ENCODE measurements at places on chromosomes 13 and 19.

DNA sequence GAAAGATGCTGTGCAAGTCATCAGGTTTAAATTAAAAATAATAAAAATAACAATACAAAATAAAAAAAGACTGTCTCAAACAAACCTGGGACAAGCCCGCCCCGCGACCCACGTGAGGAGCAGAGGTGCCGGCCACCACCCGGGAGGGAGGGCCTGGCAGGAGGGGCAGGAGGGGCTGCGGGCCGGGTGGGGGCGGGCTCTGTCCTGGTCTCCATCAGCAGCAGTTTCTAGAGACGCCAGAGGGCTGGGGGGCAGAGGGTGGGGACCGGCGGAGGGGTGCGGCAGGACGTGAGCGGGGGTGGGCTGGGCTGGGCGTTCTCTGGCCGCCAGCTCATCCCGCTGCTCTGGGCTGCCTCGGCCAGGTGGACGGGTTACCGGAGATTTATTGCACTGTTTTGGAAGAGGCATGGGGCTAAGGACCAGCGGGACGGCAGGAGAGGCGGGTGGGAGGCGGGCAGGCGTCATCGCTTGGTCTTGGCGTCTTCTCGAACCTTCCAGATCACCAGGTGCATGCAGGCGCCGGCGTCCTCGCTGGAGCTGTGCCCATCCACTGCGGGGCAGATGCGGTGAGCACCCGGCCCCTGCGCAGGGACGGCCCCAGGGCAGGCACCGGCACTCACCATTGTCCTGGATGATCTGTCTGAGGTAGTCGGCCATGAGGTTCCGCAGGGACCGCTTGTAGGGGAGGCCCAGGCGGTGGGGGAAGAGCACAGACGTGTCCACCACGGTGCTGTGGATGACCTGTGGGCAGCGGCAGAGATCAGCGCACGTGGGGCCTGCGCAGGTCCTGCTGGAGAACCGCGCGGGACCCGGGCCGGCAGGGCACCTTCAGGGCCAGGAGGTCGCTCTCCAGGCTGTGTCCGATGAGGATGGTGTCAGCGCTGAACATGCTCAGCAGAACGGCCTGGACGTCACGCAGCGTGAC lies 3.8 kb upstream of the ATP8B3 start:
- no peak for DNase-seq

DNA sequence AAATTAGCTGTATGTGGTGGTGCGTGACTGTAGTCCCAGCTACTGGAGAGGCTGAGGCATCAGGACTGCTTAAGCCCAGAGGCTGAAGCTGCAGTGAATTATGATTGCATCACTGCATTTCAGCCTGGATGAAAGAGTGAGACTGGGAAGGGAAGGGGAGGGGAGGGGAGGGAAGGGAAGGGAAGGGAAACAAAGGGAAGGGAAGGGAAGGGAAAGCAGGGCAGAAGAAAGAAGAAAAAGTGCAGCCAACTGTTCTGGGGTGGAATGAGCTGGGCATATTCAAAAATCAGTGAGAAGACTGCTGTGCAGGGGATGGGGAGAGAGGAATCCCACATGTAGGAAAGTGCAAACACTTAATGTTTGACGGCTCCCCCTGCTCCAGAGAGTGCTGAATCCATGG lies 905.5 kb downstream of the UQCRFS1 start:
- DNase-seq: no peak

DNA sequence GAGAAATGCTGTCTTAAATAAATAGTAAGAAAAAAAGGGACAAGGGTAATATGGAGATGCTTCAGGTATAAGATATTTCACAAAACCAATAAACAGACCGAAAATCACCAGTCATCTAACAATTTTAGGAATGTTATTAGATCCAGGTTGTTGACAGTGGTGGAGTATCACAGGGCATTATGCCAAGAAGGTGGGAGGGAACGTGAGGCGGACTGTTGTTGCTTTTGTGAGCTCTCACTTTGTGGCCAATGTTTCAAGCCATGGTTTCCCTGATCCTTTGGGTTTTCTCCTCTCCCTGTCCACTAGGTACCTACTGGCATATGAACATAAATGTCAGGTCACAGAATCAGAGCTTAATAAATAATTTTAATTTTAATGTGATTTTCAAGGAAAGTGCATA lies 790.3 kb upstream of the SLITRK1 start:
- DNase-seq: no peak

DNA sequence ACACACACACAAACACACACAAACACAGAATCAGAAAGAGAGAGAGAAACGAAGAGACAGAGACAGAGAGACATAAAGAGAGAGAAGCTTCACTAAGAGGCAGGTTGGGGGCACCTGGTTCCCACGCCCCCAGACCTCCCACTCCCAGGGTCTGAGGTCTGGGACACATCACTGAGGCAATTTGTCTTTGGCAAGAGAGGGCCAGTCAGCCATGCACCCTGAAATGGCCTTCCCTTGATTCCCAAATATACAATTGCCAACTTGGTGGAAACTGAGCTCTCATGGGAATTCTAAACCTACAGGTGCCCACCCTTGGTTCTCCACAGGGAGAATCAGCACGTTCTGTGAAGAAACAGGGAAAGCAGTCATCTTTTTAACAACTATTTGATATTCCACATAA lies 79.5 kb downstream of the COL4A1 start:
- no peak for DNase-seq

- DNase-seq: no peak
Measured at GRCh38 chr13:31022928-31023530, 90.6 kb downstream of the TEX26 start.

Data from activated naive CD4-positive, alpha-beta T cell (primary cell).